Progenitor cell of endocrine pancreas (in vitro differentiated cells): ENCODE measurements at places on chromosomes 7 and 10.

DNA sequence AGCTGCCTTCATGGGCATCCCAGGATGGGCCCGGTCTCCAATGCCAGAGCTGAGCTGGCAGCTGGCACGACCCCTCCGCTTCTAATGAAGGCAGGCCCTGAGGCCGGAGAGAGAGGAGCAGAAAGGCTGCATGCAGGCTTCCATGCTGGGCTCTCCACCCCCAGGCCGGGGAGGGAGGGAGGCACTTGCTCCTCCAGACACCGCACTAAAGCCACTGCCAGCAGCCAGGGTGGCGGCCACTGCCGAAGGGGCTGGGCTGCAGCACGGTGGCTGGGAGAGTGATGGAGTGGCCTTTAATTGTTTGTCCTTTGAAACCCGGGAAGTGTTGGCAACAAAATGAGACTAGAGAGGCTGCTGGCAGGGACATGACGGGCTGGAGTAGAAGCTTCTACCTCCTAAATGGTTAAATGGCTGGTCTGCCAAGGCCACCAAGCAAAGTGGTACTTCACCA is 236.5 kb downstream of the SKAP2 start:
- no peak for DNase-seq

GRCh38 chr7:121379930-121380329 is 16.2 kb downstream of the FAM3C start:
- DNase-seq = no peak

DNA sequence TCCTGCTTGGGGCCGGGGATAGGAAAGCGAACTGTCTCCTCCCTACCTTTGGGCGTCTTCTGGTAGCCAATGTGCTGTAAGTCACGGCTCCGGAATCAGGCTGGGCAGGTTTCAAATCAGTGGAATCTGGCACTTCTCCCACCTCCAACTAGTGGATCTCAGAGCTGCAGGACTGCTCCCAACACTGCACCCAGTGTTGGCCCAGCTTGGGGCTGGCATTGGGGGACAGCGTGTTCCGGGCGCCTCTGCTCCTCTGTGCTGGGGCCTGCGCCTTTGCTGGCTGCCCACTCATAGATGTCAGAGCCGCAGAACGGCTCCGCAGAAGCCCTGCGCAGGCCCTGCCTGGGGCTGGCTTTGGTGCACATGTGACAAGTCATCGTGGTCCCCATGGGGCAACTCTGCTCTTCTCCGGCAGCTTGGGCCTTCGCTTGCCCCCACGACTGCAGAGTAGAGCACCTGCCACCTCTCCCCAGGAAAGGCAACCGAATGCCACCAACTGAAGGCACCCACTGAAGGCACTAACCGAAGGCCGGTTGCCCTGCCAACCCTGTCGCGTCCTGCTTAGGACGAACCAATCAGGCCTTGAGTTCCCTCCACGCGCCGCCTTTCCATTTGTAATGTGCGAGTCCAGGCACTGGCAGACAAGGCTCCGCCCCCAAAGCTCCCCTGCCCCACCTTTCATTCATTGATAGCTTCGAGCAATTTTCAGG is 85.5 kb upstream of the ABI1 start:
- no peak for DNase-seq

DNA sequence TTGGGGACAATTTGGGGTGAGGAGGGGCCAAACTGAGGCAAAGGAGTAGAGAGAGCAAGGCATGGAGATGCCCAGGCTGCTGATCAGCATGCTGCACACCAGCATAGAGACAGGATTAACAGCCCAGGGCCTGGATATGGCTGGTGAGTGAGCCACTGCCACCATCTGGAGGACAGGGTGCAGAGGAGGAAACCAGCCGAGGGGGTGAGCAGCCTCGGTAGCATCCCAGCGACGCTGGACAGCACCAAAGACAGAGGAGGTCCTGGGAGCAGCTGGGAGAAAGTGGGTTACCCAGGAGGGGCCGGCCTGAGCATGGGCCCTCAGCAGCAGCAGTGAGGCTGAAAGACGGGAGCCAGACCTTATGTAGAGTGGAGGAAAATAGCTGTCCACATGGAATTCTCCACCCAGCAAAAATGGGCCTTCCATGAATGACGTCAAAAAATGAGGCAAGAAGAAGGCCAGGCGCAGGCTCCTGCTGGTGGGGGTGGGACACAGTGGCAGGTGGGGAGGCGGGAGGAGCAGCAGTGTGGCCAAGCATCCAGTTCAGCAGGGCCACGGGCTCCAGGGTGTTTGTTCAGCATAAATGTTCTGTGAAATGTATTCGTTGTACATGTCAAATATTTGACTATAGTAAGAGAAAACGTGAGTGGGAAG is 16.7 kb downstream of the RET start:
- DNase-seq = no peak

- no peak for DNase-seq
Measured at GRCh38 chr7:151925446-151926335, 30.6 kb upstream of the GALNTL5 start.

GRCh38 chr10:121668314-121669027 is 70.2 kb upstream of the FGFR2 start:
- DNase-seq = no peak

DNA sequence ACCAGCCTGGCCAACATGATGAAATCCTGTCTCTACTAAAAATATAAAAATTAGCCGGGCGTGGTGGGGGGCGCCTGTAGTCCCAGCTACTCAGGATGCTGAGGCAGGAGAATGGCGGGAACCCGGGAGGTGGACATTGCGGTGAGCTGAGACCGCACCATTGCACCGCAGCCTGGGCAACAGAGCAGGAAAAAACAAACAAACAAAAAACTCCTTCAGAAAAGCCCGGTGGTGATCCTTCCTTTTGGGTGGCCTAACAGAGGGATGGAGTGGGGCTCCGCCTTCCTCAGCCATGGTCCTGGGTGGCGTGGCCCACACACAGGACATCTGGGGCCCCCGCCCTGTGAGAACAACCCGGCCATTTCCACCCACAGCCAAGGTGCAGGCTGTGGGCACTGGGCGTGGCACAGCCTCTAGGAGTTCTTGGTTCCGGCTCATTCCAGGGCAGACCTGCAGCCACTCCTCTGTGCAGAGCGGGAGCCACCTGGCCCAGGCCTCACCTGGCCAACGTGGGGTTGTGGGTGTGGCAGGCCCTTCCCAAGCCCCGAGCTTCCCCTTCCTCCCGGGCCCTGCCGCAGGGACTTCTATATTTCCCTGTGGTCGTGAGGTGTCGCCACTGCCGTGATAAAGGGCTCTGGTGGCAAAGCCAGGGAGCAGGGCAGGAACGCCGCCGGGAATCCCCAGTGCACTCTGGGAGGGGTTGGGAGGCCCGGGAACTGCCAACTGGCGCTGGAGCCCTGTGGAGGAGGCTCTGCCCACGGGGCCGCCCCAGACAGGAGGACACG is 37.6 kb downstream of the GET4 start:
- no peak for DNase-seq

DNA sequence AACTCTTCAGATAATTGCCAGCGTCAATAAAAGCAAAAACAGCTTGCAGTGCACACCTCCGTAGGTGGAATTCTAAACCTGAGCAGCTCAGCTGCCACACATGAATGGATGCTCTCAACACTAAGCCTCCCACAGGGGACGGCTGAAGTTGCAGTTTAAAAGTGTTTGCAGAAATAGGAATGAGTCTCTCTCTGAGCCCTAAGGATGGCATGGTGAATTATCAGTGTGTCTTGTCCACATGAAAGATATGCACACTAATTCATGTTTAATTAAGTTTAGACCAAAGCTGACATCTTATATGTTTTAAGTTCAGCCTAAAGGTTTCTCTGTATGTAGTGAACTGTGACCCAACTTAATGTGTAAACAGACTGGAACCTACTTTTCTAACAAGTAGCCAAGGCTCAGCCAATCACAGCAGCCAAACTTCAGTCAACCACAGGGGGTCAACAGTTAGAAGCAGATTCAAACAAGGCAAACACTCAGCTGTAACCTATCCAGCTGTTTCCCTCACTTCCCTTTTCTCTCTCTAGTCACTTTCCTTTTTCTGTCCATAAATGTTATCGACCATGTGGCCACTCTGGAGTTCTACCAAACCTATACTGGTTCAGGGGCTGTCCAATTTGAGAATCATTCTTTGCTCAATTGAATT is 38.1 kb downstream of the CTTNBP2 start:
- DNase-seq = no peak

GRCh38 chr7:16423761-16424160 is 2.4 kb upstream of the CRPPA start:
- no peak for DNase-seq

DNA sequence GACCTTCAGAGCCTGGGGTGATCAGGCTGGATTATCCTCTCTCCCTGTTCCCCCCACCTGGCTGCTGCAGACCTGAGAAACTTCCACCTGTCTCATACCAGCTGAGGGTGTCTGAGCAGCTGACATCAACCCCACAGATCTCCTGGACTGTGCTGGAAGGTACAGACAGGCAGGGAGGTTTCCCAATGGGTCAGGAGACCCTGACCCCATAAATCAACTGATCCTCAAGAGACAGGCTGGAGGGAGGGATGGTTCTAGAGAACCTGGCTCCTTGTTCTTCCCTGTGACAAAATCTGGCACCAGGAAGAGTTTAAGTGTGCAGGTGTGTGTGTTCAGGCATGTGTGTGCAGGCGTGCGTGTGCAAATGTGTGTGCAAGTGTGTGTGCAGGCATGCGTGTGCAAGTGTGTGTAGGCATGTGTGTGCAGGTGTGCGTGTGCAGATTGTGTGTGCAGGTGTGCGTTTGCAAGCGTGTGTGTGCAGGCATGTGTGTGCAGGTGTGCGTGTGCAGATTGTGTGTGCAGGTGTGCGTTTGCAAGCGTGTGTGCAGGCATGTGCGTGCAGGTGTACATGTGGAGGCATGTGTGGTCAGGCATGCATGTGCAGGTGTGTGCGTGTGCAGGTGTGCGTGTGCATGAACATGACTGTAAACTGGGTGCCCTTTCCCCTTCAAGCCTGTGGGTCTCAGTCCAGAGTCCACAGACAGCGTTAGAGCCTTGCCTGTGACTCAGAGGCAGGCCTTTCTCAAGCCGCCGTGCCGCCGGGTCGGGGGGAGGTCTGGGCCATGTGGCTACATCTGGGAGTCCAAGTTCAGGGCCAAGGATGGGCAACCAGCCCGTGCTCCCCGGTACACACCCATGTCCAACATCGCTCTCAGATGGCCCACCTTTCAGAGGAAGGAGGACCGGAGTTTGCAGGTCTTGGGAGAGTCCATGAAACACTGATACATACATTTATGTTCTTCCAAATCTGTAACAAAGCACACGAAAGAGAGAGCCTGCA is 50.1 kb upstream of the ELN start:
- DNase-seq = no peak

- DNase-seq = no peak
Measured at GRCh38 chr7:20647036-20647435, 31.6 kb downstream of the ABCB5 start.

GRCh38 chr7:54917613-54918391 is 101.0 kb upstream of the EGFR start:
- DNase-seq = no peak

DNA sequence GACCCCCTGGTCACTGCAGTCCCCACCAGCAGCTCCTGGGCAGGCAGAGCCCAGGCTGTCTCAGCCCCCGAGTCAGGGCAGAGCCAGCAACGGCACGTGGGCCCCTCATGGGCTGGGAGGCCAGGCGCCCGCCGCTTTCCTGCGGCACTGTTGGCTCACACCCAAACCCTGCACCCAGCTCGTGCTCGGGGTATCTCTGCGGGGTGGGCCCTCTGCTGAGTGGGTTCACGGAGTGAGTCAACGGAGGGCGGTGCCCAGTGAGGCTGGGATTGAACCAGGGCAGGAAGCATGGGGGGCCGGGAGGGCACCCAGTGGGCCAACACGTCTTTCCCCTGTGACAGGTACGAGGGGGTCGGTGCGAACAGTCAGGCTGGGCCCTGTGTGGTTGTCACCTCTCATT is 28.9 kb downstream of the ADAP1 start:
- no peak for DNase-seq

GRCh38 chr10:3331187-3331586 is 158.6 kb upstream of the PITRM1 start:
- DNase-seq = no peak

- no peak for DNase-seq
Measured at GRCh38 chr7:77242068-77242467, 42.4 kb upstream of the FGL2 start.

- DNase-seq = no peak
Measured at GRCh38 chr7:147048864-147049263, 932.3 kb downstream of the CNTNAP2 start.

DNA sequence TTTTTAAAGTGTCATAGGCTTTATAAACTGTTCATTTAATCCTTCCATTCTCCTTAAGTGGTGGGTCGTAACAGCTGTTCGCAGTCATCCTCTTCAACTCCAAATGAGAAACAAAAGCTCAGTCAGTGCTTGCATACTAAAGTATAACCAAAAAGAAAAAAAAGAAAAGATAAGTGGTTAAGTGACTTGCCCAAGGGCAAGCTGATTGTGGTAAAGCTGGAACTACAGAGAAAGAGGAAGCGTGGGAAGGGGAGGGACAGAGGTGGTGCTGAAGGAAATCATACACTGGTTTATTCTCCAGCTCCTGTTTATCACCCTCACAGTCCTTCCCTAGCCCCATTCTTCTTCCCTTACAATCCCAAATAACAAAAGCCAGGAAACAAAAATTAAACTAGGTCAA is 29.6 kb downstream of the IDE start:
- DNase-seq = no peak

DNA sequence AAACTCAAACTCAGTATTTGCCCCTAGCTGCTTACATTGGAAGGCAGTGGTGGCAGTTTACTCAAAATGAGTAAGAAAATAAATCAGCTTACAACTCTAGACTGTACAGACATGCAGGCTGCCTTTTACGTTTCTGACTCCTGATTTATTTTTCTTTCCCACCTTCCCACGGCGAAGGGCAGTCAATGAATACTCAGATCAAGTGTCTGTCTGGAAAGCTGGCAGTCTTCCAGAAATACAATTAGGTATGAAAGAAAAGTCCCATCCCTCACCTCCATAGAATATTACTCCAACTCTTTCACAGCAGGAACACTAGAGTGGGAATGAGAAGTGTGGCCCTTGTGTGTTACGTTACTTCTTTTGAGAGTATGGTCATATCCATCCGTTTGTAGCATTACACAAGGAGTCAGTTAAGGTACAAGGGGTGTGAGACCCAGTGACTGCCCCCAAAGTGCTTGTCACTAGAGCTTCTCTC is 1.3 kb upstream of the PAPSS2 start:
- no peak for DNase-seq

- no peak for DNase-seq
Measured at GRCh38 chr7:120838281-120838682, 19.7 kb downstream of the TSPAN12 start.

GRCh38 chr7:40058026-40058425 is 76.4 kb downstream of the MPLKIP start:
- DNase-seq = no peak

DNA sequence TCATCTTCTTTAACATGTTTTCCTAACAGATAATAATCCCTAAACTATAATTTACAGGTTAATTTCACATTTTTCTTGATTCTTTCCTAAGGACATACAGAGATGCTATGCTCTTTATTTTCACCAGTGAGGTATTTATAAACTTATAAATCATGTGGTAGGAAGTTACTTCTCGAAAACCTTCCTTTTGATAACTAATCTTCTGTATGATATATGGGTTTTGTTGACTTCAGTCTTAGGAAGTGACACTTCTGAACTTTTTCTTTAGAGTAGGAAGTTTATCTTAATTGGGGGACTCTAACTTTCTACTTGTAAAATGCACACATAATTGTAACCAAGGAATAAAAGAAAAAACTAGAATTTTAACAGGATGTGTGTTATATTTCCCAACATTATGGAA is 9.8 kb upstream of the PNPLA8 start:
- DNase-seq = no peak
